ENCODE measurements at places on chromosomes 7 and 10.

DNA sequence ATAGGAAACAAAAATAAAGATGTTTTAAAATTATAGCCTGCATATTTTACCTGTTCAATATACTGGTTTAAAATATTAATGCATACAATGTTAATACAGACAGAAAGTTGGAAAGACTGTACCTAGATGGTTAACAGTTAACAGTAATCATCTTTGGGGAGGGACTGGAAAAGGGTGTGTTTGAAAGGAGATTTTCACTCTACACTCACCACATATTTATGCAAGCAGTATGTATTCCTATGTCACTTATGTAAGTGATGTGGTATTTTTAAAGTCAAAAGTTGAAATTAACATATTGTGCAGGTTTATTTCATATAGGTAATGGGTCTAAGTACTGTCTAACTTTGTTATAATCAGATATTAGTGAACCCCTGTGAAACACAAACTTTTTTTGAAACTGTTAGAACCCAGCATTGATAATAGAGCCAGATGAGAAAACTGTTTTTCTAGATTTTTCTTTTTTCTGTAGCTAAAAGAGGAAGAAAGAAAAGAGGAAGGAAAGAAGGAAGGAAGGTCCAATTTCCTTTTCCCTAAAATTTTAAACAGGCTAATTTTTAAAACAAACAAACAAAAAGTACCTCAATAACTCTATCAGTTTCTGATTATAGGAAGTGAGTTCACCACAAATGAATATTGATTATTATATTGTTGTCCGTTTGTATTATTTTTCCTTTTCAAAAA is 9.0 kb upstream of the STARD3NL start:
- DNase-seq: no peak

DNA sequence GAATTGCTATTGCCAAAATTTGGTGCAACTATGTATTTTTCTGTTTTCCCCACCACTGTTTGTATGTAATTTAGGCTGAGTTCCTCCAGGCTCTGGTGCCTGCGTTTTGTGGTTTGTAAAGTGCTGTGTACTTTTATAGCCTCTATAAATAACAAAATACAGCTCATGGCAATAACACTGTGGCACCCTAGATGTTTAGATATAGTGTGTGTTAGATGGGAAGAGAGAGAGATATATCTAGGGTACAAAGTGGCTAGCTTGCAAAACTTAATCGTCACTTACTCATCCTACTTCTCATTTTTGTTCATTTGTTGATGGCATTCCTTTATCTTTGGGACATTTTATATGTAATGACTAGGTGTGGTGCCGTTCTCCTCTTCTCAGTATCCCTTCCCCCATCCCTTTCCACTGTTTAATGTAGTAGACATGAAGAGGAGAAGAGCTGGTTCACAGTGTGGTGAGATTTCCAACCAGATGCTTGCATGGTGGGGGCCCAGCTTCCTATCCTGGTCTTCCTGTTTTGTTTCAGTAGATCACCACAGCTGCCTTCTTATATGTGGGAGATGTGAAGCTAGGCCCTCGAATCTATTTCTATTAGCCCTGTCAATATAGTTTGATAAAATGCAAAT is 115.0 kb downstream of the SND1 start:
- DNase-seq: no peak

DNA sequence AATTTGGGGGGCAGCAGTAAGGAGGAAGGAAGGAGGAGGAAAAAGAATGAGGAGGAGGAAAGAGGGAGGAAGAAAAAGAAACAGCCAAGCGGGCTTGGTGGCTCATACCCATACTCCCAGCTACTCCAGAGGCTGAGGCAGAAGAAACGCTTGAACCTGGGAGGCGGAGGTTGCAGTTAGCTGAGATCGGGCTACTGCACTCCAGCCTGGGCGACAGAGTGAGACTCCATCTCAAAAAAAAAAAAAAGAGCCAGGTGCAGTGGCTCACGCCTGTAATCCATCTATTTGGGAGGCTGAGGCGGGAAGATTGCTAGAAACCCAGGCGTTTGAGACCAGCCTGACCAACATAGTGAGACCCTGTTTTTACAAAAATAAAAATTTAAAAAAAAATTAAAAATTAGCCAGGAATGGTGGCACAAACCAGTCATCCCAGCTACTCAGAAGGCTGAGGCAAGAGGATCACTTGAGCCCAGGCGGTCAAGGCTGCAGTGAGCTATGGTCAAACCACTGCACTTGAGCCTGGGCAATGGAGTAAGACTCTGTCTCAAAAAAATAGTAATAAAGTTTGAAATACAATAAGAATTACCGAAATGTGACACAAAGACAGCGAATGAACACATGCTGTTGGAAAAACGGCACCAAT is 14.1 kb upstream of the CRCP start:
- DNase-seq: no peak

- no peak for DNase-seq
Measured at GRCh38 chr7:43014406-43014805, 82.2 kb downstream of the MRPL32 start.

GRCh38 chr10:408236-408635 is 273.0 kb downstream of the ZMYND11 start:
- DNase-seq: no peak

GRCh38 chr7:123622660-123623386 is 21.2 kb downstream of the ASB15 start:
- no peak for DNase-seq

DNA sequence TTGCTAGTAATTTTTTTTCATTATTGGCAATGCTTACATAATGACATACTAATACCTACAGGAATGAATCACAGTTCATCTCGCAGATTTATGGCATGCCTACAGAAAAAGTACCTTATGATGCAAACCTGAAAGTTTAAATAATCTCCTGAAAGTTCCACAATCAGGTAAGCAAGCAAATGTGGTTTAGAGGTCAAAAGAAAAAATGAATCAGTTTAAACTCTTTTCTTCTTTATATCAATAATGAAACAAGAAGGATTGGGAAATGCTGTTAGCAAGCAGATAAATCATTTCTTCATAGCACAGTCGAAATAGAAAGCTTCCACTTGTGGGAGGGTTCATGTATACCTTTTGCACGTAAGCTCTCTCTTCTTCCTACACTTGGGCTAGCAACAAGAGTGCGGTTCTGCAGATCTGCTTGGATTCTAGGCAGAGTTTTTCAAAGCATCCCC is 53.7 kb upstream of the MTPN start:
- DNase-seq: no peak

- DNase-seq: no peak
Measured at GRCh38 chr7:27141137-27141922, 2.2 kb downstream of the HOXA5 start.

DNA sequence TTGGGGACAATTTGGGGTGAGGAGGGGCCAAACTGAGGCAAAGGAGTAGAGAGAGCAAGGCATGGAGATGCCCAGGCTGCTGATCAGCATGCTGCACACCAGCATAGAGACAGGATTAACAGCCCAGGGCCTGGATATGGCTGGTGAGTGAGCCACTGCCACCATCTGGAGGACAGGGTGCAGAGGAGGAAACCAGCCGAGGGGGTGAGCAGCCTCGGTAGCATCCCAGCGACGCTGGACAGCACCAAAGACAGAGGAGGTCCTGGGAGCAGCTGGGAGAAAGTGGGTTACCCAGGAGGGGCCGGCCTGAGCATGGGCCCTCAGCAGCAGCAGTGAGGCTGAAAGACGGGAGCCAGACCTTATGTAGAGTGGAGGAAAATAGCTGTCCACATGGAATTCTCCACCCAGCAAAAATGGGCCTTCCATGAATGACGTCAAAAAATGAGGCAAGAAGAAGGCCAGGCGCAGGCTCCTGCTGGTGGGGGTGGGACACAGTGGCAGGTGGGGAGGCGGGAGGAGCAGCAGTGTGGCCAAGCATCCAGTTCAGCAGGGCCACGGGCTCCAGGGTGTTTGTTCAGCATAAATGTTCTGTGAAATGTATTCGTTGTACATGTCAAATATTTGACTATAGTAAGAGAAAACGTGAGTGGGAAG is 16.7 kb downstream of the RET start:
- DNase-seq: no peak

- no peak for DNase-seq
Measured at GRCh38 chr7:11077816-11078215, 104.1 kb downstream of the PHF14 start.

DNA sequence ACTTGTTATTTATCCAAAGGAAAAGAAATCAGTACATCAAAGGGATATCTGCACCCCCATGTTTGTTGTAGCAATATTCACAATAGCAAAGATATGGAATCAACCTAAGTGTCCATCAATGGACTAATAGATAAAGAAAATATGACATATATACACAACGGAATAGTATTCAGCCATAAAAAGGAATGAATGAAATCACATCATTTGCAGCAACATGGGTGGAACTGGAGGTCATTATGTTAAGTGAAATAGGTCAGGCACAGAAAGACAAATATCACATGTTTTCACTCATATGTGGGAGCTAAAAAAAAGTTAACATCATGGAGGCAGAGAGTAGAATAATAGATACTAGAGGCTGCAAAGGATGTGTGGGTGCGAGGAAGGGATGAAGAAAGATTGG is 25.0 kb upstream of the KAT6B start:
- no peak for DNase-seq

GRCh38 chr10:124517461-124517860 is 55.8 kb downstream of the LHPP start:
- DNase-seq: no peak

DNA sequence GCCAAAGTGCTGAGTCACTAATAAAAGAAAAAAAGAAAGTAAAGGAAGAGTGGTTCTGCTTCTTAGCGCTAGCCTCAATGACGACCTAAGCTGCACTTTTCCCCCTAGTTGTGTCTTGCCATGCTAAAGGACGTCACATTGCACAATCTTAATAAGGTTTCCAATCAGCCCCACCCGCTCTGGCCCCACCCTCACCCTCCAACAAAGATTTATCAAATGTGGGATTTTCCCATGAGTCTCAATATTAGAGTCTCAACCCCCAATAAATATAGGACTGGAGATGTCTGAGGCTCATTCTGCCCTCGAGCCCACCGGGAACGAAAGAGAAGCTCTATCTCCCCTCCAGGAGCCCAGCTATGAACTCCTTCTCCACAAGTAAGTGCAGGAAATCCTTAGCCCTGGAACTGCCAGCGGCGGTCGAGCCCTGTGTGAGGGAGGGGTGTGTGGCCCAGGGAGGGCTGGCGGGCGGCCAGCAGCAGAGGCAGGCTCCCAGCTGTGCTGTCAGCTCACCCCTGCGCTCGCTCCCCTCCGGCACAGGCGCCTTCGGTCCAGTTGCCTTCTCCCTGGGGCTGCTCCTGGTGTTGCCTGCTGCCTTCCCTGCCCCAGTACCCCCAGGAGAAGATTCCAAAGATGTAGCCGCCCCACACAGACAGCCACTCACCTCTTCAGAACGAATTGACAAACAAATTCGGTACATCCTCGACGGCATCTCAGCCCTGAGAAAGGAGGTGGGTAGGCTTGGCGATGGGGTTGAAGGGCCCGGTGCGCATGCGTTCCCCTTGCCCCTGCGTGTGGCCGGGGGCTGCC is at the start of gene IL6:
Gene IL6, plus strand, starts transcription at position 294 of the 807 bp plus-strand sequence. Its CDS starts 63 bp downstream, at position 357.
- DNase-seq: peak; percentile 58

GRCh38 chr7:151876899-151877777 is at the start of gene PRKAG2:
Gene PRKAG2 (minus strand): TSS chr7:151877115. CDS start chr7:151876620, 495 bp downstream.
- DNase-seq: no peak

DNA sequence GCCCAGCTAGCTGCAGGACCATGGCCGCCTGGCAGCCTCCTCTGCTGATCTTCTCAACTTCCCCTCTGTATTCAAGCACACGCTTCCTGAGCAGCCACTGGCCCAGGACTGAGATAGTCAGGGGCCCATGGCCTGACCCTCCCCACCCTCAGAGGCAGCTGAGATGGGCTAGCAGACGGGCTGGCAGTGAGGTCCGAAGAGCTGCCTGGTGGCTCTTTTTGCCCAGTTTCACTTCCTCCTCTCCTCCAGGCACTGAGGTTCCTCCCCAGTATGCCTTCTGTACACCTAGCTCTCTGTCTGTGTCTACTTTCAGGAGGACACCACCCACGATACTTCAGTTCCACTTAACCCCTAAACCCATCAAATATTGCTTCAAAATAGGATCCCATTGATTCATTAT is 395.6 kb downstream of the TNS3 start:
- DNase-seq: no peak

GRCh38 chr7:102468478-102469350 is 3.9 kb downstream of the LRWD1 start:
- no peak for DNase-seq

DNA sequence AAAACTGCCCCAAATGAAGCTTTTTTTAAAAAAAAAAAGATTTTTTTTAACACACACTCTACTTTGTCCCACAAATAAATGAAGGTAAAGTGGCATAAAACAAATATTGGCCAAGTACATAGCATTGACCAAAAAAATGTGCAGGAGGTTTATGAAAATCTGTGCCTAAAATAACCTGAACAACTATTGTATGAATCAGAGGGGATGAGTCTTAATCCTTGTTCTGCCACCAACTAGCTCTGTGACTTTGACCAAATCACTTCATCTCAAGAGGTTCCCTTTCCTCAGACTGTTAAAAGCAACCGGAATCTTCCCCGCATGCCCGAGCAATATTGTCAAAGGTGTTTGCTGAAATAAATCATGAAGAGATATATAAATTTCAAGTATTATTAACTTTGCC is 150.4 kb upstream of the NEBL start:
- no peak for DNase-seq

GRCh38 chr7:80434047-80434446 is 77.8 kb downstream of the GNAT3 start:
- no peak for DNase-seq

DNA sequence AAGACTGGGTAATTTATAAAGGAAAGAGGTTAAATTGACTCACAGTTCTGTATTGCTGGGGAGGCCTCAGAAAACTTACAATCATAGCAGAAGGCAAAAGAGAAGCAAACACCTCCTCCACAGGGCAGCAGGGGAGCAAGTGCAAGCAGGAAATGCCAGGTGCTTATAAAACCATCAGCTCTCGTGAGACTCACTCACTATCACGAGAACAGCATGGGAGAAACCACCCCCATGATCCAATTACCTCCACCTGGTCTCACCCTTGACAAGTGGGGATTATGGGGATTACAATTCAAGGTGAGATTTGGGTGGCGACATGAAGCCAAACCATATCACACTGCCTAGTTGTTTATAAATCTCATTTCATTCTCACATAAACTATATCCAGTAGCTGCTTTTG is 28.0 kb upstream of the CPN1 start:
- no peak for DNase-seq

DNA sequence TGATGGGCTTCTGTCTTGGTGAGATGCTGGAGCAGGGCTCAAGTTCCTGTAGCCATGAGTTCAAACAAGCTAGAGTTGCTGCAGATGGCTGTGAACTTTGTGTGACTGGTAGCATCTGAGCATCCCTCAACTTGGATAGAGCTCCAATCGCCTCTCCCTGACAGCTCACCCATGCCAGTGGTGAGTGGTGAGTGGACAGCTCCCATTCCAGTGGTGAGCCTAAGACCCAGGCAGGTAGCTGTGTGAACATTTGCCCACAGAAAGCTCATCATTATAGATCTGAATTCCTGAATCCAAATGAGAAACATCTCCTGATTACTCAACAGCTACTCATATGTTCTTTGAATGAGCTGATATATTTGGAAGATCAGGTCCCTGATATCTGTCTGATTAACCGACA is 25.3 kb downstream of the STEAP1B start:
- no peak for DNase-seq

DNA sequence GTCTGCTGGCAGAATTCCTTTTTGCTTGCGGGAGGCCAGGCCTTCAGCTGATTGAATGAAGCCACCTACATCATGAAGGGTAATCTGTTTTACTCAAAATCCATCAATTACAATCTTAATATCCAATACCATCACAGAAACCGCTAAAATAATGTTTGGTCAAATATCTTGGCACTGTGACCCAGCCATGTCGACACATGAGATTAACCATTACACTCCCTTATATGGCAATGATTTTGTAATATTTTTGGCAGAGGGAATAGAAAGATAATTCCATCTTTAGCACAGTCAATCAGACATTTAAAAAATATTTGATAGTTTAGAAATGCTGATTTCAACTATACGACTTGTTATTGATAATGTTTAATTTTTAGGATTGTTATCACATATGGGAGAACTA is 36.5 kb upstream of the SLC39A12 start:
- no peak for DNase-seq

Data from caudate nucleus (tissue), 63 donors.